A549 treated with dexamethasone at 1 μM for 4 hours (cell line): ENCODE measurements at places on chromosomes 5 and 9. TPM values are rescaled to one million over a fixed set of nuclear protein-coding genes. Genes with fewer than 3 reads are reported as not detected.

Gene SPATA6L
- 0.98 to 1.9 TPM (median 1.6 TPM) in 5 replicates for total RNA-seq

Gene EFNA5
- 14.7 to 30.2 TPM (median 27.7 TPM) in 5 replicates for total RNA-seq

Gene SLC22A5
- 50.3 to 69.0 TPM (median 66.0 TPM) in 5 replicates for total RNA-seq

Gene MYOZ3
- total RNA-seq: 0.02 to 0.18 TPM (median 0.09 TPM) in 4 of 5 replicates, not detected in the other

Gene PTPA
- total RNA-seq: 111 to 124 TPM (median 118 TPM) in 5 replicates

Gene OR1J2
- total RNA-seq: not detected in 5 replicates

Gene CCL27
- 0.13 TPM in 2 of 5 replicates, not detected in the others for total RNA-seq

Gene HMCN2
- total RNA-seq: 0.02 to 0.12 TPM (median 0.02 TPM) in 5 replicates

Gene LAMC3
- total RNA-seq: 1.2 to 2.2 TPM (median 2.1 TPM) in 5 replicates
